A549 treated with Hydrocortisone at 1 μM for 4 hours (cell line): ENCODE measurements at places on chromosomes 2 and 18. TPM values are rescaled to one million over a fixed set of nuclear protein-coding genes. Genes with fewer than 3 reads are reported as not detected.

The SLC8A1 gene
- 0.21 to 0.41 TPM (median 0.29 TPM) in 5 replicates for total RNA-seq

The RAPGEF4 gene
- total RNA-seq: 0.07 to 0.31 TPM (median 0.21 TPM) in 5 replicates

The NOSTRIN gene
- total RNA-seq: 1.3 to 2.7 TPM (median 2.1 TPM) in 5 replicates

The FAM110C gene
- 0.08 to 0.30 TPM (median 0.21 TPM) in 5 replicates for total RNA-seq

The CTNNA2 gene
- total RNA-seq: 0.15 to 0.36 TPM (median 0.21 TPM) in 5 replicates

The ACKR3 gene
- total RNA-seq: 9.1 to 14.4 TPM (median 12.0 TPM) in 5 replicates

The VIL1 gene
- 0.17 to 0.38 TPM (median 0.35 TPM) in 5 replicates for total RNA-seq

The ERMN gene
- not detected in 5 replicates for total RNA-seq

The KCNJ3 gene
- total RNA-seq: not detected in 5 replicates

The CMPK2 gene
- 0.51 to 1.0 TPM (median 0.78 TPM) in 5 replicates for total RNA-seq

The STK11IP gene
- total RNA-seq: 13.9 to 17.5 TPM (median 17.2 TPM) in 5 replicates

The IL36A gene
- total RNA-seq: not detected in 5 replicates

The CCDC85A gene
- 0.29 to 0.33 TPM (median 0.32 TPM) in 5 replicates for total RNA-seq

The FSHR gene
- not detected in 5 replicates for total RNA-seq

The CNGA3 gene
- total RNA-seq: 0.05 TPM in 1 of 5 replicates, not detected in the others

The LRP2 gene
- 0.01 to 0.07 TPM (median 0.02 TPM) in 3 of 5 replicates, not detected in the others for total RNA-seq

The CUL3 gene
- total RNA-seq: 65.2 to 78.1 TPM (median 68.8 TPM) in 5 replicates

The GAD1 gene
- 0.36 to 0.63 TPM (median 0.54 TPM) in 5 replicates for total RNA-seq

The CPO gene
- total RNA-seq: not detected in 5 replicates
